ENCODE measurements at places on chromosomes 1 and 21.

DNA sequence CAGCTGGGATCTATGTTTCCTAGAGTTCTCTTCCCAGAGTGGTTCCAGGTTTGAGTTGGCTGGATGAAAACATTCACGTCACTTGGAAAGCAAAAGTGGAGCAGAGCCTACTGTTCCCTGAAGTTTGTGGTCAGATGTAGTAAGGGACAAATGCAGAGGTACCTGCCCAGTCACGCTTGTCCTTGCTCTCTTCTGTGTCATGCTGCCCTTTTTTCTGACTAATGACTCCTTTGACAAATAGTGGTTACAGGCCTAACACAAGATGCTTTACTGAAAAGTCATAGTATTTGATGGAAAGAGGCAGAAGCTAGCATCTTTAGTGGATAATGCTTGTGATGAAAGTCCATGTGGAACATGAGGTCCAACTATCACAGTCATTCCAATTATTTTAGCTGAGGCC lies 881.4 kb upstream of the B3GALT2 start:
- DNase-seq = no peak

DNA sequence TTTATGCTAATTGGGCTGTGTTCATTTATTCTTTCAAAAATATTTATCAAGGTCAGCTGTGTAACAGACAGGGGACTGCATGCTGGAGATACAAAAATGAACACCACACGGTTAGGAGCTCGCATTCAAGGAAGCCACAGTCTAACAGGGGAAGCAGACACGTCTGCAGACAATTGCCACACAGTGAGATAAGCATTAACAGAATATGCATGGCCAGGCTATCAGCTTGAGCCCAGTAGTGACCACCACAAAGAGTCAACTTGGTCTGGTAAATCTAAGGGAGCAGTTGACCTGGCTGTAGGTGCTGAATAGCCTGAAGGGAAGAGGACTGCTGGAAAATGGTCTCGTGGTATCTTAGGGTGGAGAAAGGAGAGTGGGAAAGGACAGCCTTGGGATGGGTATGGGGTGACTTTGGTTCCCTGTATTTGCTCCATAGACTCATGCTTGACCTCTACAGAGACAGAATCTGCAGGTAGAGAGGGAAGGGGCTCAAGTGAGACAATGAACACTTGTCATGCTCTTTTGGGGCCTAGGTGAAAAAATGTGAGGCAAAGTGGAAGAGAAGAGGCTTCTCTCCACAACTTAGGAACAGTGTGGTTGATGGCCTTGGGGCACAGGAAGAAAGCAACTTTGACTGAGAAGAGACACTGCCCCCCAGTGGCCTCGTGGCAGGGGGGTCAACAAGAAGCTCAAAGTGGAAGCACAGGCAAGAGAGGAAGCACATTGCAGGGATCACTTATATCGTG lies 7.6 kb upstream of the NPL start:
- no peak for DNase-seq

DNA sequence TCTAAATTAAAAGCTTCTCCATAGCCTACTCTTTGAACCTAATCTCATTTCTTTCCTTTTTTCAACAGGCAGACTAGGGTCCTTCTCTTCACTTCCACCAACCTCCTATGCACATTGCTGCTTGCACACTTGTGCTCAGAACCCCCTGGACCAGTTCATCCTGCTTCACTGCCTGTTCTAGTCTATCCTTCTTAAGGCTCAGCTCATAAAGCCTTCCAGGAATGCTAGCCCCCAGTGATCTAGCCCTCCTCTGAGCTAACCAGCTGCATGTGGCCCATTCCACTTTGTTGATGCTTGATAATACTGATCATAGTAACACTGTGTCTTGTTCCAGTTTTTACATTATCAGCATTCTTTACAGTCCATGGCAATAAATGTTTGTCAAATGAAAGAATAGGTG lies 22.9 kb upstream of the PHGDH start:
- no peak for DNase-seq

DNA sequence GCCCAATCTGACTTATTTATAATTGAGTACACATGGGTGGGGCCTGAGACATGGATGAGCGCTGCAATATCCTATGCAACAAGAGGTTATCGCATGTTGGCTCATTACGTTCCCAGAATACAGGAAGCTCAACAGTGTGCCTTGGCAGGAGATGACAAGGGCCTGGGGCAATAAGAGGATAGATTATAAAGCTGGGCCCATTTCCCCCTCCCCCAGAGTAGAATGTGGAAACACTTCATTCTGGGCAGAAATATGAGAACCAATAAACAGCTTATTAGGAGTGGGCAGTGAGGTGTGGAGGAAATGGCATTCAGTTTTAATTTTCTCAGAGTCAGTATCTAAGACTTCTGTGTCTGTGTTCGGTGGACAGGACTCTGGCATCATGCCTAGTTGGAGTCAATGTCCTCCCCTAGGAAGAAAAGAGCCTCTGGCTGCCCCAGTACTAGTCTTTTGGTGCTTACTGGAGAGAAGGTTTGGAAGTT lies 92.8 kb downstream of the PIK3R3 start:
- no peak for DNase-seq

DNA sequence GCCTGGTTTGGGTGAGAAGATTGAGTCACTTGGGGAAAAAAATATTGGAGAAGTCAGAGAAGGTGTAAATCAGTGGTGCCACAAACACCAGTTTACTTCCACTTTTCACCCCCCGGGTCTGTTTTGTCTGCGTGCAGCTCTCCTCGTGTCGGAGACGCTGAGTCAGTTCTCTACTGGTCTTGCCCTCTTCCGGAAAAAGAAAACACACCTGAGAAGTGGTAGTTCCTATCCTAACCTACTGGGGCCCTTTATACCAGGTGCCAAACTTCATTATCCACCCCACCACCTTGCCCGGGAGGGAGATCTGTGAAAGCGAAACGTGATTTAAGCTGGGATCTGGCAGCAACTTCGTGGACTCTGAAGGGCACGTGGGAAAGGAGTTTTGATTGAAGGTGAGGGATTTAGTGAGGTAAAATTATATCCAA lies 855 bp upstream of the IVNS1ABP start:
- DNase-seq = no peak

DNA sequence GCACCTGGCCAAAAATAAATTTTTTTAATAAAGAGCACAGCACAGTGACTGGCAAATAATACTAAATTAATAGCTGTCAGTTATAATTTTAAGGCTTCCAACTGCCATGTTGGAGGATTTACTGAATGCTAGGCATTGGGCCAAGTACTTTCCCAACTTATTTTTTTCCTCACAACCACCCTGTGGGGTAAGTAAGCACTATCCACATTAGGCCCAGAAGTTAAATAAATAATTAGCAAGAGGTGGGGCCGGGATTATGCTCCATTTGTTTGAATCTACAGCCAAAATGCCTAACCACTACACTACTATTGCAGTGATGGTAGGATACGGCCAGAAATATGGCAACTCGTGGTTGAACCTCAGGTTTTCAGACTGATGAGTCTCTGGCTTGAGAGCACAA lies 4.6 kb upstream of the TRNAU1AP start:
- no peak for DNase-seq

GRCh38 chr1:65788762-65789161 lies 3.9 kb upstream of the PDE4B start:
- DNase-seq = no peak

GRCh38 chr21:38325731-38326420 lies 69.1 kb downstream of the KCNJ15 start:
- no peak for DNase-seq

- no peak for DNase-seq
These were observed 85.2 kb downstream of the UCHL5 start for GRCh38 chr1:192973988-192974387.

GRCh38 chr1:201883786-201884185 lies 4.9 kb upstream of the SHISA4 start:
- DNase-seq = no peak

DNA sequence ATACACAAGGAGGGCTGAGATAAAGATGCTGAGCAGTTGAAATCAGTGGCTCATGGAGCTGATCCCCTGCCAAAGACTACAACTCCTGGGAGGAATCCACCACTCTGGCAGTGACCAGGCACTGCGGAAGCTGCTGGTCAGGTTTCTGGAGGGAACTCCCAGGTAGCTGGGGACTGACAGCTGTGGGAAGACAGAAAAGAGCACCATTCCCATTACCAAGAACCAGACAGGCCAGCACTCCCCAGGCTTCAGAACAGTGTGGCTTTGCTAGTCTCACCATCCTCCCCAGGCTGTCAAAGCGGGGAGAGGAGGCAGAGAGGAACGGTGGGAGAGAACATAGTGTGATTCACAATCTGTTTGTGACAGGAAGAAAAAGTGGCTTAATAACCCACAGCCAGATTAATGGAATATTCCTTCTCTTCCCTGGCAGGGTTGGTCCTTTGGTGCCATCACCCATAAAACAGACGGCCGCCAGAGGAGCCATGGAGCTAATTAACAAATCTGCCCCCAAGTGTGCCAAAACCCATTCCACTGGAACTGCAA lies 92.1 kb downstream of the MAB21L3 start:
- no peak for DNase-seq

DNA sequence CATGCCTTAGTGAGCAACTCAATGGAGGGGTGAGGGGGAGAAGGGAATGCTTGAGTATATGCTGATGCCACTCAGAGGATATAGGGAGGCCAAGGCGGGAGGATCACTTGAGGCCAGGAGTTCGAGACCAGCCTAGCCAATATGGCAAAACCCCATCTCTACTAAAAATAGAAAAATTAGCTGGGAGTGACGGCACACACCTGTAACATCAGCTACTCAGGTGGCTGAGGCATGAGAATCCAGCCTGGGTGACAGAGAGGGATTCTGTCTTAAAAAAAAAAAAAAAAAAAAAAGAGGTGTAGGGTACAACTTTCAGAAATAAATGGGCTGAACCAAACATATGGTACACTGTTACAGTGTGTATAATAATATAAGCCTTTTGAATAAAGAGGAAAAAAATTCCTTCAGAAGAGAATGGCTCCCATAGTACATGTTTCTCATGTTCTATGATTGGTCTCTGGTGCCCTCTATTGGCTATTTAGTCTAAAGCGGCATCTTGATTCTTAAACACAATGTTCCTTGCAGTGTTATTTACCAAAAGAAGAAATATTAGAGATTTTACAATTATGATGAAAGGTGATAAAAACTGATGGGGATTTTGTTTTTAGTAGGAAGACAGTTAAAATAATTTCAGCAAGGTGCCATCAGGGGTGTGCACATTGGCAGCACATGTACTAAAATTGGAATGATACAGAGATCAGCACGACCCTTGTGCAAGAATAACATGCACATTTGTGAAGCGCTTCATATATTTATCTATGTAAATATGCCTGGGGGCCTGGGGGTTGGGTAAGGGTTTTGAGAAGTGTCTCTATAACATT lies 109.8 kb downstream of the PATJ start:
- DNase-seq = peak; percentile 56

DNA sequence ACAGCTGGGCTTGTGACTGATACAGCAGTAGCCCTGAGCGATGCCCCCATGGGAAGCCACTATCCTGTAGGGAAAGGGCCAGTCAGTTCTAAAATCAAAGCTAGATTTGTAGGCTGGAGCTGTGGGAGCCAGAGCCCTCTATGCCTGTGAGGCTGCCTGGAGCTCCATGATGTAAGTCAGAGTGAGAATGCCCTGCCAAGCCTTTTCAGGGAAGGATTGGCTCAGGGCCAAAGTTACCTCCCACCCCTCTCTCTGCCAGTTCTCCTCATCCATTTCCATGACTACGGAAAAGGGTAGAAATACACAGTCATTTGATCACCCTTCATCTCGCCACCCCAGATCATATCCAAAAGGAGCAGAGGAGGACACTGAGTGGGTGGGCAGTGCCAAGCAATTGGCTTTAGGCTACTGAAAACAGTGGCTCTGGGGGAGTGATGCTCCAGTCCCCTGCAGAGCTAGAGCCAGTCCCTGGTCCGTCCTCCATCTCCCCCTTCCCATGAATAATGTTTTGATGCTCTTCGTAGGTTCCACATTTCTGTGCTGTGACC lies 59.5 kb upstream of the KCNA3 start:
- DNase-seq = no peak

DNA sequence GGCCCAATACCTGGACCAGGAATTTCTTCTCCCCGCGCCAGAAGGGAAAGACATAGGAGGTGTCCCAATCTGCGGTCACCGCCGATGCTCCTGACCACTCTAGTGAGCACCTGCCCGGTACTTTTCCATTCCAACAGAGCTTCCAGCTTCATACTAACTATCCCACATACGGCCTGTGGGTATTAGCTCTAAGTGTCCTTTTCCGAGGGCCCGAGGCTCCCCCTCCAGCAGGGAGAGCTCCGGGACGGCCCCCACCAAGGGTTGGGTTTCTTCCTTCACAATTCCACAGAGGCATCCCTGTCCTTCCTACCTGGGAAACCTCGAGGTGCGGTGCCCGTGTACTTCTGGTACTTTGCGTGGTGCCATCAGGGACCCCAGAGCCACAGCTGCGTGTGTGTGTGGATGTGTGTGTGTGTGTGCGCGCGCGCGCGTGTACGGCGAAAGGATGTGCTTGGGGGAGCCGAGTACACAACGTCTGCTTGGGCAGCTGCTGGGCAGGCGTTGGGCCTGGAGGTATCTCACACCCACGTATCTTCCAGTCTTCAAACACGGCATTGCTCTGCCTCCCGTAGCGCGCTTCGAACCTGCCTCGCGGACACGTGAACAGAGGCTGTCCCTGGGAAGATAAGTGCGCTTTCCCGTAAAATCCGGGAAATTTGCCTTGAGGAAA lies 2.4 kb upstream of the SIM2 start:
- DNase-seq = no peak

DNA sequence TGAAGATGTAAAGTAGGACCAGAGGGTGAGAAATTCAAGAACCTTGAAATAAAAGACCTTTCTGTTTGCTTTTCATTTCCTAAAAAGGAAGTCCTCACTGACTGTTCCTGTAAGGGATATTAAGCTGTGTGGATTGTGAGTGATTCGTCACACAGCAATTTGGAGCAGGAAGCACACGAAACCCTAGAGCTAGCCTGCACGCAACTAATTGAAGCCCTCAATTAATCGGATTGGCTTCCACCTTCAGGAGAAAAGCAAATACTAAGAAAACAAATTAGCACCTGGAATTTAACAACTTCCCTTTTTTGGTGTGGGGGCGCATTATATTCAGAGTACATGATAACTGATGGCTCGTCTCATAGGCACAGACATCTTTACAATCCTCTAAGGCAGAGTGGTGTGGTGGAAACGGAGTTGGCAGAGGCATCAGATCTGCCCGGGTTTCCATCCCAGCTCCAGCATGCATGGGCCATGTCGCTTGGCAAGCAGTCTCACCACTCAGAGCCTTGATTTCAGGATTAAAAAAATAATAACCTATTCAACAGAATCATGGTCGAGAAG lies 95.2 kb downstream of the KCNJ15 start:
- DNase-seq = no peak

DNA sequence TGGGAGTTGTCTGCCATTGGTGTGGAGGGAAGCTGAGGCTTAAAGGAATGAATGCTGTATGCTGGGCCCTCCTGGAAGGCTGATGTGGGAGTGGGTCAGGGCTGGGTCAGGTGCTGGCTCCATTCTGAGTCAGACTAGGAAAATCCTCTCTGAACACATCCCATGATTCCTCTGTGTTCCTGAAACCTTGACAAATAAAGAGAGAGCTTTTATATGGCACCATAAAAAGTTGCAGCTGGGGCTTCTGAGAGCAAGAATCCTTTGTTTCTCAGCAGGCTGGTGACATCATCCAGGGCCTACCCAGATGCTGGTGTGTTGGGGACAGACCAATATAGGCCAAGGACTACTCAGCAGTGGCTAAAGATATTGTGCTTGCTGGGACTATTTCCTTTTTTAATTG lies 27.8 kb upstream of the NFASC start:
- no peak for DNase-seq

- DNase-seq = no peak
These were observed 213.5 kb upstream of the PTGFR start for GRCh38 chr1:78277253-78277652.

GRCh38 chr1:8020032-8020431 lies 6.1 kb downstream of the ERRFI1 start:
- no peak for DNase-seq

All from smooth muscle cell of the brain vasculature (primary cell).